CMK (cell line): ENCODE measurements at places on chromosomes 7 and 10.

GRCh38 chr10:9302140-9302746 lies 1247.8 kb downstream of the GATA3 start:
- no peak for DNase-seq

DNA sequence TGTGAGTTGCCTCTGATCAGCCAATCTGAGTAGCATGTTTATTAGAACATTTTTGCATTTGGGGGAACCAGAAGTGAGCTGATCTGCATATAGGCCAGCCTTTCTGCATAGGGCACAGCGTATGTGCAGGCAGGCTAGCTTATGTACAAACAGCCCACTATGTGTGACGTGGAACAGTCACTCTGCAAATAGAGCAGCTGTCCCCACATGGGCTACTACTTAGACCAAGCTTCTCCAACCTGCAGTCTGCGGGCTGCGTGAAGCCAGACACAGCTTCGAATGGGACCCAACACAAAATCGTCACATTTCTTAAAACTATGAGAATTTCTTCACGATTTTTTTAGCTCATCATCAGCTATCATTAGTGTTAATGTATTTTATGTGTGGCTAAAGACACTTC lies 134.1 kb upstream of the FAM20C start:
- DNase-seq: no peak

- DNase-seq: no peak
Observed at GRCh38 chr10:128422999-128423398, 296.8 kb upstream of the MKI67 start.

DNA sequence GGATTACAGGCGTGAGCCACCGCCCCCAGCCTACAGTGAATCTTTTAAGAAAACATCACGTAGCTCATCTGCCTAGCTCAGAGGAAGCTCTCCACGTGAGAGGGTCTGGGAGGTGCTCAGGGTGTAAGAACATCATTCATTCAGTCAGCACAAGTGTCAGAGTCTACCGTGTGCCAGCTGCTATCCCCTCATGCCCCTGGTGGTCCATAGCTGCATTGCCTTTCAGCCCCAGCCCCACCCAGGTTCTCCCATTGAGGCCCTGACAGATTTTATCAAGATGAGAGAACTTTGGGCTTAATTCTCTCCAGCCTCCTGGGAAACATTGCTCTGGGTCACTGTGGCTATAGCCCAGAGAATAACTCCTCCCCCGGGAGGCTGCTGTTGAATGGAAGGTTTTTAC lies 45.1 kb downstream of the ZNF503 start:
- no peak for DNase-seq

DNA sequence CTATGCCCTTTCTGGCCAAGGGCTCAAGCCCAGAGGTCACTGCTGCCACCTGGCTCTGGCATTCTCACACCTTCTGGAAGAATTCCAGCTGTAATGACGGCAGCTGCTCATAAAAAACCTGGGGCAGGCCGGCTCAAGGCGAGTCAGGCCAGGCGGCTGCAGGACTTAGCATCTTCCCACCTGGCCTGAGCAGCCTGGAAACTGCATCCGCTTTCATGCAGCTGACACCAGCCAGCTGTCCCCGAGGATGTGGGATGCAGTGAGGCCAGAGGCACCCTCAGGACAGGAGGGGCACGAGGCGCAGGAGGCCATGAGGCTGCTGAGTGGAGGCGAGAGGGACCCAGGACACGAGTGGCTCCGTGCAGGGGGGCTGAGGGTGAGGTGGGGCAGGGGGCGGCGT lies 47.5 kb upstream of the ADGRA1 start:
- DNase-seq: no peak
